ENCODE measurements at places on chromosomes 12 and 14.

- peak; percentile 78 for DNase-seq
These were observed 111.4 kb downstream of the DACT1 start for GRCh38 chr14:58749066-58749669.

GRCh38 chr12:89370421-89370831 lies 18.1 kb upstream of the DUSP6 start:
- peak; percentile 38 for DNase-seq

DNA sequence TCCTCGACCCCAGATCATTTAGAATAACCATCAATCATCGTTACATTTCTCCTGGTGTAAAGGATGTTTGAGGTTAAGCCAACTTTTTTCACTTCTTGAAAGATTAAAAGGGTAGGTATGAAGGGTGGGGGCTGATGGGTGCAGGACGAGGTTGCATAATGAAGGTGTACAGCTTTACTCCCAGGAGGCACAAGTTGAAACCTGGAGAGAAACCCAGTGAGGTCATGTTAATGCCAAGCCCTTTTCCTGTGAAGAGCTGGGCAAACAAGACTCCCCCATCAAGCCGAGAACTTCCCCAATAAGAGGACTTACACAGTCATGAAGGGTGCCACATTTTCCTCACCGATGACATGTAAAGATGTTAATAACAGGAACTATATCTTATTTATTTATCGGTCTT lies 84.3 kb downstream of the FZD10 start:
- DNase-seq = no peak

DNA sequence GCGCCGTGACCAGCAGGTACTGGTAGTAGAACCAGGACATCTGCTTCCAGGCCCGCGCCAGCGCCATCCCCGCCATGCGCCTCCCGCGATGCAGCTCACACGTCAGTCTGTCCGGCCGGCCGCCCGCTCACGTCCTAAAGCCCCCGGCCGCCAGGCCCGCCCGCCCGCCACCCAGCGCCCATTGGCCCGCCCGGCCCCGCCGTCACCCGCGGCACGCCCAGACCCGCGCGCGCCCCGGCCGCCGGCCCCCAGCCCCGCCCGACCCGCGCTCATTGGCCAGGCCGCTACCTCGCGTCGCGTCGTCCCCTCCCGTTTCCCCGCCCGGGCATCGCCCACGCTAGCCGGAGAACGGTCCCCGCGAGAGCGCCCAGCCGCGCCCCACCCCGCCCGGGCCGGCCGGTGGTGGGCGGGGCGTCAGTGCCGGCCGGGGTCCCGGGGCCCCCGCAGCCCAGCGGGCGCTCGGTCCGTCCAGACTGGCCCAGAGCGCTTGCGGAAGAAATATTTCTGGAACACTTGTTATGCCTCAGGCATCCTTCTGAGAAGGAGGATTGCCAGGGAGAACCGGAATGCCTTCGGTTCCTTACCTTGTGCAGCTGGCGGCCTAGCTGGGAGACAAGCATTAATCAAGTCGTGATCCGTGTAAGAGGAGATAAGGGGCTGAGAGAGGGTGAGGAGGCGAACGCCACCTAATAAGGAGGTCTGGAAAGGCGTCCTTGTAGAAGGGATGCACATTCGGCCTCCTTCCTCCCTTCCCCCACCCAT lies at the start of gene SPTSSA:
SPTSSA (minus strand) TSS at position 109 of the 762 bp plus-strand sequence; CDS start at position 76, 33 bp downstream.
- peak; percentile 93 for DNase-seq

DNA sequence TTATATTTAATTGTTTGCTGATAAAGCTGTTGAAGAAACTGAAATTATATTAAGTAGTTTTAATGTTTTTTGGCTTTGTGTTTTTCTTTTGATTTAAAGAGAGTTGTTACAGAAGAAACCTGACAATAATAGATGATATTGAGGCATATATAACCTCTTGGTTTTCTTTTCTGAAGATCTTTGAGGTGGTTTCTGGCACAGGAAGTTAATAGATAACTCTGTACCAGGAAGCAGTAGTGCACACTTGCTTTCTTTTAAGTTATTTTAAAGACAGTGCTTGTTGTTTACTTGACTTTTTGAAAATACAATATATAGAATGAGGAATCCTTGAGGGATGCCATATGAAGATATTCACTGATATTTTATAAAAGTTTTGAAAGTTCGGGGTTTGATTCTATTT lies 209.0 kb upstream of the FBXO33 start:
- no peak for DNase-seq

DNA sequence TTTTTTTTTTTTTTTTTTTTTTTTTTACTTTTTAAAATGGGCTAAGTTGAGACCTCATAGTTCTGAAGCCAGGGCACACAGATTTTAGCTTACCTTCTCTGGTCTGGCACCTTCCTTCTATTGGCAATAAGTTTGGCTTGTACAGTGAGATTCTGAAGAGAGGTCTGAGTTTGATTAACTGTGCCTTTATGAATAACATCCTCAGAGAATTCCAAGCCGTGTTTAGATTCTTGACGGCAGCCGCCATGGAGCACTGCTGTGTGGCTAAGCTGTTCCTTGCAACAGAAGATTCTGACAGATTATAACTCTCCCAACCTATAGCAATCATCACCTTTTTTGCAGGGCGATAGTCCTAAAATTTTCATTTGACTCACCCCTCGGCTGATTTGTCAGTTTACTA lies 354.9 kb upstream of the FAR2 start:
- no peak for DNase-seq

GRCh38 chr12:76250256-76250655 lies 98.0 kb downstream of the BBS10 start:
- no peak for DNase-seq

DNA sequence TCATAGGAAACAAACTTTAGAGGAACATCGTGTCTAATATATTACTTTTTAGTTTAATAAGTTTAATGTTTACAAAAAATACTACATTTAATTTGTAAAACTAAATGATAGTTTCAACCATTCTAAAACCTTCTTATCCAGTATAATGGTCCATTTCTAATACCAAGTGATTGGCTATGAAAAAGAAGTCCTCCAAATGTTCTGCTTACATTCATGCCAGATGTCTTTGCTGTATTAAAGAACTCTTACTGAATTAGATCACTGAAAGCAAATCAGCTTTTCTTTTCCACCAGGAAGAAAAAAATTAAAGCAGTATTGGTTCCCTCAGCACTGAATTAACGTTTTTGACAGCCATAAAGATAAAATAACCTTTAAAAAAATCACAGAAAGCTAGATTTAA lies 3.7 kb downstream of the NOVA1 start:
- DNase-seq = no peak

DNA sequence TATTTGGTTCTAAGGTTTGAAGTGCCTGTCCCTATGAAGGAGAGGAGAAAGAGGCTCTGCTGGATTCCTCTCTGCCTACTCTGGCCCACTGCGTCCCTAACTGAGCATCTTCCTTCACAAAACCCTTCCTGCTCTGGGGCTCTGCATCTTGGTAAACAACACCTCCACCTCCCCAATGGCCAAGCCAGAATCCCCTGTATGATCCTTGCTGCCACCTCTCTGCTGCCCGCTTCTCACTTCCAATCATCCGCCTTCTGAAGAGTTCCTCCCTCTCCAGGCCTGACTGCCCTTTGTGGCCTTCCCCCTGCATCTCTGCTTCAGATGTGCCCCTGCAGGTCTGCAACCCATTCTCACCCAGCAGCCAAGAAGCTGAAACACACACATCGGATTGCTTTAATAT lies 110.6 kb upstream of the RPH3A start:
- no peak for DNase-seq

- DNase-seq = peak; percentile 92
These were observed 20.3 kb downstream of the RHOF start for GRCh38 chr12:121773011-121773777.

DNA sequence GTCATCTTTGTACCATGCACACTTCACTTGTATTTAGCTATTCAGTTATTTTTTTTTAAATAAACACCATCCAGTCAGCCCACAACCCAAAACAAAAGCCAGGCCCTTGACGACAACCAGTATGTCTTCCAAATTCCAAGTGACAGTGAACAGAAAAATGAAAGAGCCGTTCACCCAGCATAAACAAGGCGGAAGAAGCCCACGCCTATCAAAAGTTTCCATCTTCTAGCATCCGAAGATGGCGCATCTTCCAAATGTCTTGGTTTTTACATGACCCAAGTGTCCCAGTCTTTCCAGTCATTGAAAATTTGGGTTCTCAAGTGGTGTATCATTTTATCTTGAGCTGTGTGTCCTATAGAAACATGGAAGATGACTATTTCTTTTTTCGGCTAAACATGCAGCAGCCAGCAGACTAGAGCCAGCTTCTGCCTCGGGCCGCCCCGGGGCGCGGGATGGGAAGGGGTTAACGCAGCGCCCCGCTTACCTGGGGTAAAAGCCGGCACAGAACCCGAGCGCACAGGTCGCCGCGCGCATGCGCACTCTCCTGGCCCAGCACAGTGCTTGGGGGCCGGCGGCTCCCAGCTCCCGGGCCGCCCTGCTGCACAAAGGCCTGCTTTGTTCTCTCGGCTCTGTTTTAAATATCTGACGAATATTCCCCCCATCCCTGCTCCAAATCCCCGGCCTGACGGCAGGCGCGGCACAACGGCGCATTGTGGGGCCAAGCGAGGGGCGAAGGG lies 164.8 kb downstream of the ZFP36L1 start:
- DNase-seq = peak; percentile 29

- peak; percentile 37 for DNase-seq
These were observed 23.6 kb upstream of the FAM181A start for GRCh38 chr14:93903342-93904184.

DNA sequence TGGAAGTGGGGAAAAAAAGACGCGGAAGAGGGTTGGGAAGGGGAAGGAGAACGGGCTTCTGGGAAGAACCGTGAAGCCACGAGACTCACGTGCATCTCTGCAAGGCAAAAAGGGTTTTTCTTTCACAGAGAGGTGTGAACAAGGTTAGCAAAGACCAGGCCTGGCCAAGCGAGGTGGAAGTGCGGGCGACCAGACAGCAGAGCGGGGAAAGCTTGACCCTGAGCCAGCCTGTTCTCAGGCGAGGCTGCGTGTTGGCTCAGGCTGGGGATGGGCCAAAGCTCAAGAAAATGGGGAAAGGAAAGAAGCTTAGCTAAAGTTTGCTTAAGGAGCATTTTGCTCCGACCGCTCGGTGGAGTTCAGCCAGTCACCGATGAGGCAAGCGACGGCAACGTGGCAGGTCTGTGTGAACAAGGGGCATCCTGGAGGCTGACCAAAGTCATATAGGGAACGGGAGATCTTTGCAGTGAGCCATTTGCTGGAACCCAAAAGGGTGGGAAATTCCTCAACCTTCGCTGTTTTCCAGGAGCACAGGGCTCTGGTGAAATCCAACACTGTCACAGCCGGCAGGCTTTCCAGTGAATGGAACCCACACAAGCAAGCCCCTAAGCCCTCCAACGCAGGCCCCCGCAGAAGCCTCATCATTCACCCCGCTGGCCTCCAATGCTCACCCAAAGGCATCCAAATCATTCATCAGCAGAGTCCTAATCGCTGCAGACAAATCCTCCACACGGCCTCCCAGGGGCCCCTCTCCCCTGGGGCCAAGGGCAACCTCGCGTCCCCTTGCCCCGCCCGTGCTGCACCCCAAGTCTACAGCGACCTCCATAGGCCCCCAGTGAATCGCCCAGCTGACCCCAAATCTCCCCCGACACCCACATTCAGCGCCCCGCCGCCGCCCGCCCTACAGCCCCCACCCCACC lies 754 bp downstream of the ZNF605 start:
- peak; percentile 60 for DNase-seq

DNA sequence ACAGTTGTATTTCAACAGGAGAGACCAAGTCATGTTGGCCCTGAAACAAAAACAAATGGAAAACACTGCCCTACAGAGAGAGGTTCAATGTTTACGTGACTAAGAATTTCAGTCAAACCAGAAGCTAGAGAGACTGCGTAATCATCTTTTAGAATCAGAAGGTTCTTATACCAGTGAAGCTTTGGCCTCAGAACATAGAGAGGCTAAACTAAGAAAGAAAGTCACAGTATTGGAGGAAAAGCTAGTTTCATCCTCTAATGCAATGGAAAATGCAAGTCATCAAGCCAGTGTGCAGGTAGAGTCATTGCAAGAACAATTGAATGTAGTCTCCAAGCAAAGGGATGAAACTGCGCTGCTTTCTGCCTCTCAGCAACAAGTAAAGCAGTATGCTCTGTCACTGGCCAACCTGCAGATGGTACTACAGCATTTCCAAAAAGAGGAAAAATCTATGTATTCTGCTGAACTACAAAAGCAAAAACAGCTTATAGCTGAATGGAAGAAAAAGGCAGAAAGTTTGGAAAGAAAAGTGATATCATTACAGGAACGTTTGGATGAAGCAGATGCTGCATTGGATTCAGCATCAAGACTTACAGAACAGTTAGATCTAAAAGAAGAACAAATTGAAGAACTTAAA lies 32.5 kb upstream of the NUAK1 start:
- no peak for DNase-seq

- DNase-seq = peak; percentile 65
These were observed 17.6 kb downstream of the LACRT start for GRCh38 chr12:54616933-54617680.

- DNase-seq = no peak
These were observed 777.7 kb downstream of the SLC6A15 start for GRCh38 chr12:84134797-84135366.
